ENCODE measurements at places on chromosomes 1 and 21. TPM values are rescaled to one million over a fixed set of nuclear protein-coding genes. Genes with fewer than 3 reads are reported as not detected.

DNA sequence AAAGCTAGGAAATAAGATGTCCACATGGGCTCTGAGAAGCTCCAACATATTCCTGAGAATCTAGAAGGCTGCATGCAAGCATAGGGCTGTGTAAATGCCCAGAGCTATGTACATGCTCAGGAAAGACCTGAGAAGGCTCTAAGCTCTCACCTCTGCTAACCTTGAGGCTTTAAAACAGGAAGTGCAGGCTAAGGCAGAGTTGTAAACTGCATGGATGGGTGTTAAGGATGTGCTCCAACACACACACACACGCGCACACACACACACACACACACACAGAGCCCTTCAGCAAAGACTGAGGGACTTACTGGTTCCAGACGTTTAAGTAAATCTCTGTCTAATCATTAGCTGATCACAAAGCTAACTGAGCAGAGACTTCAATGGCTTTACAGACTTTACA, 162.9 kb downstream of the TRABD2B start:
- no peak for DNase-seq

NBPF6 gene
- total RNA-seq: not detected

SPATA1 gene
- 3.8 TPM for total RNA-seq

SYPL2 gene
- total RNA-seq: 6.6 TPM

- DNase-seq: no peak
These were observed 18.5 kb upstream of the ZNF648 start for GRCh38 chr1:182080040-182080439.

GRCh38 chr21:45300786-45301520, 13.3 kb upstream of the POFUT2 start:
- DNase-seq: peak; percentile 54

DNA sequence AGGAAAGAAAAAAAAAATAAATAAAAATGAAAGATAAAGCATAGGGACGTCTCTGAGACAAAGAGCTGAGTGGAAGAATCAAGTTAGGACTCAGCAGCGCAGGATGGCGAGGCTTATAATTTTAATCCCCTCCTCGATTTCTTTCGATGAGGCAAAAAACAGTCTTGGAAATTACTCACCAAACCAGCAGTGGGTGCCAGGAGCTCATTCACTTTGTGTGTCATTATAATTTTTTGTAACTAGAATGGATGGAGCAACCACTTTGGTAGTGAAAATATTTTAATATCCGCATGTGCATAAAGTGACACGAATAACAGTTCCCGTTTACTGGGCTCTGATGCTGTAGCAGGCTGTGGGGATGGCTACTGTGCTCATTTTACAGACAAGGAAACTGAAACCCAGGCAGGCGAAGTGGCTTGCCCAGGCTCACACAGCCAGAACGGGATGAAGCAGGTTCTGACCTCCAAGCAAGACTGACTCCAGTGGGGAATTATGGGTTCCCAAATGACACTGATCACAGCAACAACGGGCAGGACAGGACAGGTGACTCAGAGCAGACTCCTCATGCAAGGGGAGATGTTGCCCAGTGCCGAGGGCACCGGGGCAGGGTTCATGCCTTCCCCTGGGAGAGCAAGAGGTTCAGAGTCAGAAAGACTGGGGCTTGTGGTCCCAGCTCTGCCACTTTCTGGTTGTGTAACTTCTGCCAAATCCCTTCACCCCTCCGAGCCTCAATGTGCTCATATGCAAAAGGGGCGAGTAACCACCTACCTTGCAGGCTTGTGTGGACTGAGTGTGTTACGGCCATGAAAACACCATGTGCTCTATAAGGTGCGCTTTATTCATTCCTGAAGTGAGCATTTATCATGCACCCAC, 63.6 kb downstream of the RUNX3 start:
- no peak for DNase-seq

DNA sequence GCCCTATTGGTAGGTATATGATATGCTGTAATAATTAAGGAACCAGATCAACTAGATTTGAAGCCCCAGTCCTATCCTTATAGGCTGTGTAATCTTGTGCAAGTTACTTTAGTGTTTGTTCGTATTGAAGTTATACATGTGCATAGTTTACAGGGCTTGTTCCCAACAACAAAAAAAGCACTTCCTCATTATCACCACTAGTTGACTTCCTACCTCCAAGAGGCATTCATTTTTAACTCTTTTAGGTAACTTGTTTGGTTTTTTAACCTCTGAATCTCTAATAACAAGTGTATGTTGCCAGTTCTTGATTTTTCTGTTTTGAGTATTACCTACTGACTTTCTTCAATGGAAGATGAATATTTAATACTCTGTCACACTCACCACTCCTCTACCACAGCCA, 71.9 kb downstream of the ST3GAL3 start:
- DNase-seq: no peak

C1orf56 gene
- total RNA-seq: 4.0 TPM

DNA sequence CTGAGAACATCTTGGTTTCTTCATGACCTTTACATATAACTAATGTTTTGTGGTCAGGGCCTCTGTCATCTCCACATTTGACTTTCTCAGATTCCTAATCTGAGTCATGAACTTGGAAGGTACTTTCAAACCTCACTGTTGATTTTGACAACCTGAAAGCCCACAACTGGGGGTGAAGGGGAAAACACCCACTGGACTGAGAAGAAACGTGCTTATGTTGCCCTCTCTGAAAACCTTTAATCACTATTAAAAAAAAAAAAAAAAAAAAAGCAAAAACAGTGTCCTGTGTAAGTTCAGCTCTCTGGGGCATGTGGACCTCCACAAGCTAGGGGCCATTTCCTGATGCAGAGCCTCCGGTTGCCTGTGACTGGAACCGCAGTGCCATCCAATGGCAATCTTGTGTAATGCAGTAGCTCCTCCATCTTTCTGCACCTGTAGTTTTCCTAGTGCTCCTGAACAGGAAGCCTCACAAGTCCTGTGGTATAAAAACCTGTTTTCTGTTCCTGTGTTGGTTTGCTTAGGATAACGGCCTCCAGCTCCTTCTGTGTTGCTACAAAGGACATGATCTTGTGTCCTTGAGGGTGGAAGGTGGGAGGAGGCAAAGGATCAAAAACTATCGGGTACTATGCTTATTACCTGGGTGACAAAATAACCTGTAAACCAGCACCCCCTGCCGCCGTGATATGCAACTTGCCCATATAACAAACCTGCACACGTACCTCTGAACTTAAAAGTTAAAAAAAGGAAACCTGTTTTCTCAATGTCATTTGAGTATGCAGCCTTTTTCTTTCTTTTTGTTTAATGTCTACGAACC, 124.5 kb downstream of the ZNF648 start:
- peak; percentile 67 for DNase-seq

BMP8A gene
- total RNA-seq: 8.2 TPM

C1orf141 gene
- not detected for total RNA-seq

DNAI4 gene
- total RNA-seq: 38.0 TPM

- DNase-seq: no peak
These were observed 111.1 kb downstream of the COP1 start for GRCh38 chr1:176096015-176096414.

CA6 gene
- total RNA-seq: not detected

GRCh38 chr1:46094471-46095005, 37.9 kb downstream of the PIK3R3 start:
- no peak for DNase-seq

- DNase-seq: no peak
These were observed 5.8 kb upstream of the EPHA2 start for GRCh38 chr1:16161717-16162116.

GRCh38 chr1:30905916-30906620, 2.5 kb downstream of the SDC3 start:
- DNase-seq: no peak

ELF3 gene
- total RNA-seq: 1,741 TPM

LCE3D gene
- total RNA-seq: not detected

GRCh38 chr1:156477526-156478249, 22.9 kb downstream of the MEF2D start:
- no peak for DNase-seq

DNA sequence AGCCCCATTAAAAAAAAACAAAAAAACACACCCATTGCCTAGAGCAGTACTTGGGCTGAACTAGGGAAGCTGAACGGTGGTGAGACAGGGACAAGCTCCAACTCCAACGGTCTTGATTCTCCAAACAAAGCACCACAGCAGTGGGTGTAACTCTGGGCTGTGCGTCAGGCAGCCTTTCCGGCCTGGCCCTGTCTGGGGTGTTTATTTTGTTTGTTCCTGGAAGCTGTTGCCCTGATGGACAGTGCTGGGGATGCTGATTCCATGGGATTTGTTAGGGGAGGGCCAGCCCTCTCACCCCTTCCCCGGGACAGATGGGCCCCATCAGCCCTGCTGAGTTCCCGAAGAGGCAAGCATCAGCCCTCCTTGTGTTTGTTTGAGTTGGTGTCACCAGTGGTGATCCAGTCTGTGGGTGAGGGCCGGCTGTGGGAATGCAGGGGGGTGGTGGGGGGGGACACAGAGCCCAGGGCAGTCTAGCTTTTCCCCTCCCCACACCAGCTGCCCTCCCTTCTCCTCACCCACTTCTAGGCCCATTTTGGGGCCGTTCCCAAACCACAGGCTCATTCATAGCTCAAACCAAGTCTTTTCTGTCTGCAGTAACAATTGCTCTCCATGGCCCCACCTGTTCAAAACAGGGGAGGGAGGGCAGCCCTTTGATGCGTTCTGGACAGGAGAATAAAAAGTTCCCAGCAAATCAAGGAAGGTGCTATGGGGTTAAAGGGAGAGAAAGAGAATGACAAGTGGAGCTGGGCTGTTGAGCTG, 4.5 kb downstream of the WNT2B start:
- DNase-seq: peak; percentile 46

DNA sequence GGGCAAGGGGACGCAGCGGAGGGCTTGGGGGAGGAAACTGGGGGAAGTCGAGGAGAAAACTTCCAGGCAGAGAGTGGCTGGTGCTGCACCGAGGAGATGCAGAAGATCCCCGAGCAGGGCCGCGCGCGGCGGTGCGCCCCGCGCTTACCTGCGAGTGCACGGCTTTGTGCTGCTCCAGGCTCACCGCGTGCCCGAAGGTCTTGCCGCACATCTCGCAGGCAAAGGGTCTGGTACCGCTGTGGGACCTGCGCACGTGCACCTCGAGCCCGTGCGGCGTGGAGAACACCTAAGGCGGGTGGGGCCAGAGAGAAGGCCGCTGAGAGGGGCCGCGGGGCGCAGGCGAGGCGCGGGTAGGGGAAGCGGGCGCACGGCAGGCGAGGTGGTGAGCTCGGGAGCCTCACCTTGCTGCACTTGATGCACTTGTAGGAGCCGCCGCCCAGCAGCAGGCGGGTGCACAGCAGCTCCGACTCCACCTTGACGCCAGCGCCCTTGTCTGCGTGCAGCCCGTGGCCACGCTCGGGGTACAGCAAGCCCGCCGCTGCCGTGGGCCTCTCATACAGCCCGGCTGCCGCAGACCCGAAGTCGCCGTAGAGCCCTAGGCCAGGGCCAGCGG, 6.4 kb downstream of the GFI1 start:
- peak; percentile 54 for DNase-seq

DNA sequence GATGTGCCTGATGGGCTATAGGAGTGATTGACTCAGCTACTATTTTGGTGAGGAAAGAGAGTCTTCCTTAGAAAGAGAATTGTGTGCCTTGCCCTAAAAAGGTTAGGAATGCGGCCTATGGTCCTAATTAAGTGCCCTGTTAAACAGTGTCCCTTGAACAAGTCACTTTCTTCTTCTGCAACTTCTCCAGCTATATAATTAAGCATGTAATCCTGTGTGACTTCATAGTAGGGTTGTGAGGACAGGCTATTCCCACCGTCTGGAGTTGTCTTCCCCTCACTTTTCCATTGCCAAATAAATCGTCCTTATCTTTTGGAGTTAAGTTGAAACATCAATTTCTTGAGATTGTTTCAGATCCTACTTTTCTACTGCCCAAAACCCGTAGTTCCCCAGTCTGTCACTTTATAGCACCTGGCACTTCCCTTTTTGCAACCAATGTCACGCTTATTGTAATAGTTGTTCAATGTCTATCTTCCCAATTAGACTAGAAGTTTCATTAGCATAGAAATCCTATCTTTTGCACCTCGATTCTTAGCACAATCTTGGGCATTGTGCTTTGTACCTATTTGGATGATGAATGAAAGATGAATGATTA, 27.6 kb upstream of the SLC16A1 start:
- no peak for DNase-seq
